ENCODE measurements at places on chromosomes 6 and 20.

- no peak for DNase-seq
Measured at GRCh38 chr20:4009309-4009708, 6.0 kb downstream of the RNF24 start.

DNA sequence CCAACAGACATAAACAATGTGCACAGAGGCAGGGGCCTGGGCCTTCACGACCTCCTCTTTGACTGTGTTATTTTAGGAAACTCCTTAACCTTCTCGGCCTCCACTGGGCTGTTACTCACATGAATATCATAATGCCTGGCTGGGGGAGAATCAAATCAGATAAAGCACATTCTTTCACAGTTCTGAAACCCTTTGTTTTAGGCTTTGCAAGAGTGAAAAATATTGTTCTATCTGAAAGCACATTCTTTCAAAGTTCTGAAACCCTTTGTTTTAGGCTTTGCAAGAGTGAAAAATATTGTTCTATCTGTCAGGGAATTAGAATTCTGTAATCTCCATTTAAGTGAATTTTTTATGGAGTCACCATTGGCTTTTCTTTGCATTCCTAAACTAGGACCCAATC, 50.7 kb upstream of the SYNDIG1 start:
- no peak for DNase-seq

DNA sequence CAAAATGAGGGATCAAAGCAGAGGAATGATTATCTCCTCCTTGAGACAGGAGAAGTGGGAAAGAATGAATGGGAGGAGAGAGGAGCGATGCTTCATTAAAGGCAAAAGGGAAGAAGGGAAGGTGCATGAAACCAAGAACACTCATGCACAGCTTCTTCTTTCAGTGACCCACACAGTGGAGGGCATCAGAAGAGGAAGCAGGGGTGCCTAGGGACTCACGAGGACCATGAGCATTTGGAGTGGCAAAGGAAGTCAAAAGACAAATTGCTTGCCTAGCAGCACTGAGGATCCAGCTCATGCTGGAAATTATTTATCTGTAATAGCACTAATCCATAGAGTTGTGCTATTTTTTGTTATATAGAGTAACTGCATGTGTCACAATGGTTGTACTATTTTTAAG, 66.1 kb downstream of the SMLR1 start:
- DNase-seq = no peak

DNA sequence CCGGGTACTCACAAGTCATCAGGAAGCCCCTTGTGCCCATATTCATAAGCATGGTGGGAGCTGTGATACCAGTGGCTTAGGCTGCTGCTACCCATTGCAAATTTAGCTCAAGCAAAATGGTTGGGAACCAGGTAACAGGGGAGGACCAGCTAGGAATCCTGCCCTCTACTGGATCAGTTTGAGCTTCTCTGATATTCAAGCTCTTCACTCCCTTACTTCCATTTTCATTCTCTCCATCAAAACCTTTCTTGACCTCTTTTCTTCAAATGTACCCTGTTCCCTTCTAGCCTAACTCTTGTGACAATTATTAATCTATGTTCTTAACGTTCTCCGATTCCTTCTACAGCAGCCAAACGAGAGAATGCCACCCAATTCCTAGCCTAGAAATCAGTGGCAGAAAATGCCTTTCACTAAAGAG, 9.7 kb downstream of the NOL7 start:
- no peak for DNase-seq

- DNase-seq = no peak
Measured at GRCh38 chr20:23278172-23278571, 72.4 kb upstream of the NXT1 start.

DNA sequence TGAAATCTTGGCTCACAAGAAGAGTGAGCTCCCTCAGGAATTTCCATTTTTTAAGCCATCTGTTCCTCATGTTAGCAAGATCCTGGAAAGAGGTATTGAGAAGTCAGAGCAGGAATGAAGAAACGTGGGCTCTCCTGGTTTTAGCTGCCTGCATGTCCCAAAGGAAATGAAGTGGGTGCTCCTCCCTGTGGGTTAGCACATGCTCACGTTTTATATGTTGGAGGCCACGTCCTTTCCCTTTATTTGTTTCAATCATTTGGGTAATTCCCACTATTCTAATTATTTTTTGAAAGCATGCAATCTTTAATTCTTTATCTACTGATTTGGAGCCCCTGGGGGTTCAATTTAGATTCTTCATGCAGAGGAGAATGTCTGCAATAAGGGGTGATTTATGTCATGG, 4.3 kb upstream of the MAP3K4 start:
- no peak for DNase-seq

DNA sequence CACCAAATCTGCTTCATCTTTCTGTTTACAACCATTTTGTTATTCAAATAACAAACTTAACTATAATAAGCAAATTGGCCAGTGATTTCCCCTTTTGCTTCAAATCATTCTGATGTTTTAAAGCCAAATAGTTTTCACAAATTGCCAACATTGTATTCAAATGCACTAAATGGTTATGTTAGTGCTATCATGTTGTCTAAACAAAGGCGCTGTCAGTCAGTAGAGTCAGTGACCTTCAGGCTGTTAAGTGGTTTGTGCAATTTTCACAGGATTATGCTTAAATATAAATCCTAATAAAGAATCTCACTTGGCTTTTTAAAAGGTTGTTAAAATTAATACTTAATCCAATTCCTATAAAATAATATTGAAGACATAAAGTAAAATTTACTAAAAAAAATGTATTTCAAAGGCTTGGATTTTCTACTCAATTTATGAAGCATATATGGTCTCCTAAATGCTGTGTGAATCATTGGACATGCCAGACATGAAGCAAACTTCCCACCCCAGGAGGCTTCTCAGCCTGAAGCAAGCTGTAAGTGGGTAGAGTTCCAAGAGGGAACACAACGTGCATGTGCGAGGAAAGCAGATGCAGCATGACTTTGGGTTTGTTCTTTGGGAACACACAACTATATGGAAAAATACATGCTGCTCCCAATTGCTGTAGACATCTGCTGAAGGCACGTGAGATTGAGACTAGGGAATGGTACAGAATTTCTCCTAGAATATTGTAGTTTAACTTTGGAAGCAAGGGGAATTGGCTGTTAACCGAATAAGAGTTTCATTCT, 54.9 kb downstream of the RSPO3 start:
- DNase-seq = no peak

DNA sequence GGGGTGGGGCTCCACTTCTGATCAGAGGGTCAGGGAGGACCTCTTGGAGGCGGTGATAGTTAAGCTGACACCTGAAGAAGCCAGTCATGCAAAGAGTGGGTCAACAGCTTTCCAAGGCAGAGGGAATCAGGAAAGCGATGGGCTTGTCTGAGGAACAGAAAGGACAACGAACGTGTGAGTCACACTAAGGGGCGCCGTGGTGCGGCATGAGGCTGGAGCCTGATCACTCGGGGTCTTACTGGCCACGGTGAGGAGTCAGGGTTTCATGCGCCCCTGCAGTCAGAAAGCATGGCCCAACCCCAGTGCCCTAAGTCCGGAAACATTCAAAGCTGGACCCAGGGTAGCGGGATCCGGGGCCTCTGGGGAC, 50.6 kb upstream of the SLC32A1 start:
- no peak for DNase-seq

- no peak for DNase-seq
Measured at GRCh38 chr6:9025228-9025627, 589.9 kb upstream of the SLC35B3 start.

DNA sequence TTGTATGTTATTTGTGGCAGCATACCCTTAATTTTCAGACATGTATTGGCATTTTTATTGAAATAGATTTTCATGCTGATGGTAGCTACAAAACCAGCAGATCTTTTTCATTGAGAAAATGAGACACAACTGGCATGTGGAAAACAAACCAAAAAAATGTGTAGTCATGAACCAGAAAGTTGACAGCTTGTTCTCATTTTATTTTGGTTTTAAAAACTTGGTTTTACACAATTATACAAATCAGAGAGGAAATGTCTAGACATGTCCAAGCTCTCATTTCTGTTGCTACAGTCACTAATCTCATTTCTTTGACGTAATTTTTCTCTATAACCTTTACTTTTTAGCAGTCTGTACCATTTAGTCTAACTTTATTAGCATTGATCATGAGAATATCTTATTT, 85.4 kb downstream of the GRIK2 start:
- DNase-seq = no peak

- no peak for DNase-seq
Measured at GRCh38 chr6:157269261-157269794, 54.0 kb downstream of the TMEM242 start.

DNA sequence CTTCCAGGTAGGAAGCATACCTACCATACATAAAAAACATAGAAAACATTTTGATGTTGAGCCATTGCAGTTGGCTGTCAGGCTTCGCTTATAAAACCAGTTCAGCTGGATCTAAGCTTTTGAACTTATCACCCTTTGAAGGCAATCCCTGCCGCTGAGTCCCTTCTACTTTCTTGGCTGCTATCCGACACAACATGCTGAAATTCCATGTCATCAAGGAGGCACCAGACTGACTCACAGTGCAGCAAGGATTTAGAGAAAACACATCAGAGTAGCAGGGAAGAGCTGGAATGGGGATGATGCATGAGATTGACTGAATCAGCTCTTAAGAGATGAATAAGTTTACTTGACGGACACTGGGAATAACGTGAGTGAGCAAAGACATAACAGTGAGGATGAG, 135.0 kb upstream of the MAN1A1 start:
- DNase-seq = no peak

DNA sequence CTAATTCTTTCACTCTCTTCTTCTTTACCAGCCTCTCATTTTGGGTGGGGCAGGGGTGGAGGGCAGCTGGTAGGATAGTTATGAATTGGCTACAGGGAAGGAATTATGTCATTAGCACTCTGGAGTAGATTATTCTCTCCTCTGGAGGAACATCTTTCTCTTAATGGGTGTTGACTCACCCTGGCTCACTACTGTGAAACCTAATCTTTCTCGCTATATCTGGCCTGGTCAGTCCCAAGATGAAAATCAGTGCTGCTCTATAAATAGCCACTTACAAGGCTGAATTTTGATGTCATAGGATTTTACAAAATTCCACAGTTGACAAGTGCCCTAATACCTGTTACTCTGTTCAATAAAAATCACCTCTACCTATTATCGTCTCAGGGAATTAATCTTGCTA, 151.3 kb downstream of the COL9A1 start:
- no peak for DNase-seq

GRCh38 chr20:4328541-4328940, 313.2 kb upstream of the RNF24 start:
- no peak for DNase-seq

- no peak for DNase-seq
Measured at GRCh38 chr20:34363465-34364222, 571 bp downstream of the ITCH start.

DNA sequence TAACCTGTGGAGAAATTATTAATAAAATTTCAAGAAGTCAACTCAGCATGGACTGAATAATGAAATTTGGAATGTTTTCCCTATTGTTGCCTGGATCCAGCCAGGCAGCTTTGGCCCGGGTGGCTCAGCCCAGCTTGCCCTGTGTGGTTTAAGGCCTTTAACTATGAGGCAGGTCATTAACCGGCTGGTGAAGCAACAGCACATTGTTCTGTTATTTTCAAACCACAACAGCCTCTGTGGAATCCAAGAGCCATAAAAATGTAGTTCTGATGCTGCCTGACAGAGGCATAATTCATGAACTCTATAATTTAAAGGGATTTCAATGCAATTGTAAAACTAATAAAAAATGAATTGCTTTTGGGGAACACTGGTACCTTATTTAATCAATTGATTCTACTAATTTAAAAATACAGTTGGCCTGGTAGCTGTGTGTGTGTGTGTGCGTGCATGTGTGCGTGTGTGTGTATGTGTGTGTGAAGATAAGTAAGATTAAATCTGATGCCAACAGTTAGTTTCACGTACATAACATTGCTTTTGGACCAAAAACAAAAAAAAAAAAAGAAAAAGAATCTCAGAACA, 117.7 kb downstream of the RPS12 start:
- DNase-seq = no peak

DNA sequence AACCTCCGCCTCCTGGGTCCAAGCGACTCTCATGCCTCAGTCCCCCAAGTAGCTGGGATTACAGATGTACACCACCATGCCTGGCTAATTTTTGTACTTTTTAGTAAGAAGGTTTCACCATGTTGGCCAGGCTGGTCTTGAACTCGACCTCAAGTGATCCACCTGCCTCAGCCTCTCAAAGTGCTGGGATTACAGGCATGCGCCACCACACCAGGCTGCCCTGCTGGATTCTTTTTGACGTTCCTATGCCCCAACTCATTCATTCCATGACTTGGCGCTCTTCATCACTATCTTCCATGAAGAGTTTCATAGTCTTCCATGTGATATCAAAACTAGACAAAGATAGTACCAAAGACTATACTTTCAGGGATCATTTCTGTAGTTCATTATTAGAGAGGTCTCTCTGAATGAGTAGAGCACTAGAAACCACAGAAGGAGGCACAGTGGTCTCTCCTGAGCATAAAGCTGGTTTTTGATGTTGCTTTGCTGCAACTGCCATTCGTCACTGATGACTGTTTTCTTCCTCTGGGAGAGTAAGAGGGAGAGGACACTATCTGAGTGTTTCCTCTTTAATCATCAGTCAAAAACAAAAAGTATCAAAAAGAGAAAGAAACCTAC, 23.5 kb downstream of the DNAAF9 start:
- no peak for DNase-seq

- DNase-seq = no peak
Measured at GRCh38 chr20:63059684-63060056, 52.9 kb upstream of the BHLHE23 start.

GRCh38 chr6:74050921-74051320, 354.9 kb downstream of the CD109 start:
- DNase-seq = no peak

DNA sequence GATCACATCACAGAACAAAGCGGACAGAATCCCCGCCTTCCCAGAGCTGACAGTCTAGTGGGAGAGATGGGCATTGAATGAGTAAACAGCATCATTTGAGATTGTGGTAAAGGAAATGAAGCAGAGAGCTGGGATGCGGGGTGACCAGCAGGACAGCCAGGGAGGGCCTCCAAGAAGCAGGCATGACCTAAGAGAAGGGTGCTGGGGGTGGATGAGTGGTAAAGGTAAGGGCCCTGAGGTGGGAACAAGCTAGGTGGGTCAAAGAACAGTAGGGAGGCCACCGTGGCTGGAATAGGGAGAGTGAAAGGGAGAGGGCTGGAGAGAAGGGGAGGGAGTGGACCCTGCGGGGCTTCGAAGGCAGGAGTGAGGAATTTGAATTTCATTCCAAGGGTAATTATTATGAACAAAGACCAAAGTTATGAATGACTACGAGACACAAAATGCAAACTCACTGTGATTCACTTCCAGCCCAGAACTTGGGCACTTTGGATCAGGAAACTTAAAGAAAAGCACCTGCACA, 61.4 kb downstream of the CEBPB start:
- DNase-seq = no peak

Measured in DMS79 (cell line).